ENCODE measurements at places on chromosomes 5 and 9.

DNA sequence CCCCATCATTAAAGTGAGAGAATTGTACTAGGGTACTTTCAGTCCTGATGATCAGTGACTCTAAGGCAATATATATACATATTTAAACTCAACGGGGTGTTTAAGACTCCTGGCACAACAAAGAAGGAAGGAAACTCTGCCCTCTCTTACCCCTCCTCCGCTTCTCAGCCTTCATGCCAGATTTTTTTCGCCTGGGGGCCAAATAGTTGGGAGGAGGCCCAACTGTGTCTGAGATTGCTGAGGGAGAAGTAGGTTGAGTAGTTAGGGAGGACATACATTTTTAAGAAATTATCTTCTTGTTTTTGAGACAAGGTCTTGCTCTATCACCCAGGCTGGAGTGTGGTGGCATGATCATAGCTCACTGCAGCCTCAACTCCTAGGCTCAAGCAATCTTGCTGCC lies 127.7 kb upstream of the SHB start:
- no peak for DNase-seq

DNA sequence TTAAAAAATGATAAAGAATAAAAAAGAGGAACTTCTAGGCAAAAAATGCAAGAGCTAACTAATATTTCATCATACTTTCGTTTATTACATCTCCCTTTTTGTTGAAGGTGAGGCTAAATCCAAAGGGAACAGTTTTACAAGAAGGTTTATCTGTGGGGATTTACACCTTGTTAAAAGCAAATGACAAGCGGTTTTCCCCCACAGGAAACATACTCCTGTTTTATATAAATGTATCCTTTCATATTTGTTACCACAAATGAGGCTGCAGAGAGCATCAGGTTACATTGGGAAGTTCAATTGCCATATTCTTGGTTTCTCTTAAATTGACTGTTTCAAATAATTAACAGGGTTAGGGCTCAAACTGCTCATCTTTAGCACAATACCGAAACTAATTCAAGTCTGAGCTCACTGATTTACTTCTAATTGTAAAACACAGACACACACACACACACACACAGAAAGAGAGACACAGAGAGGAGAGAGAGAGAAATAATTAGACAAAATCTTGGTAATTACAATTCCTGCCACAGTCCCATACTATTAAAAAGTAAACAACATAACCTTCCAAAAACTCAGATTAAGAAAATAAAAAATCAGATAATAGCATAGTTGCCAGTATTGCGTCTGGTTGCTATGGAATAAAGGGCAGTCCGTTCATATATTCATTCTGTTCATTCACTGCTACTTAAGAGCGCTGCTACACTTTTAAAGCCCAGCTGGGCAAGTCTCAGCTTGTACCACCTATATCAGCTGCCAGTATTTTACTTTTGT lies 17.1 kb downstream of the RFX3 start:
- DNase-seq, result no peak

DNA sequence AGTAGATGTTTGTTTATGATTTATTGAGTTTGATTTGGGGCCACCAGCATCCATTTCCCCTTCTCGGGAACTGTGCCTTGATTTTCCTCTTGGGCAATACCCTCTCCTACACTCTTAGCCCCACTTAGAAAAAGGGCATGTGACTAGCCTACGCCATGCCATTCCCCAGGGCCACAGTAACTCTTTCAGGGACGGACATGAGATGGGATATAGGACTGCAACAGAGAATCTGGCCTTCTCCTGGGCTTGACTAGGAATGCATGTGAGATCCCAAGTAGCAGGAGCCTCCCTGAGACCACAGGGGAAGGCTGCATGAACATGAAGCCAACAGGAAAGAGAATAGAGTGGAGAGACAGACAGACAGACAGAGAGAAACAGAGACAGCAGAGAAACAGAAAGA lies 30.7 kb upstream of the SPARC start:
- DNase-seq, result no peak

- DNase-seq, result no peak
Observed at GRCh38 chr5:152869971-152870370, 464.9 kb upstream of the NMUR2 start.

DNA sequence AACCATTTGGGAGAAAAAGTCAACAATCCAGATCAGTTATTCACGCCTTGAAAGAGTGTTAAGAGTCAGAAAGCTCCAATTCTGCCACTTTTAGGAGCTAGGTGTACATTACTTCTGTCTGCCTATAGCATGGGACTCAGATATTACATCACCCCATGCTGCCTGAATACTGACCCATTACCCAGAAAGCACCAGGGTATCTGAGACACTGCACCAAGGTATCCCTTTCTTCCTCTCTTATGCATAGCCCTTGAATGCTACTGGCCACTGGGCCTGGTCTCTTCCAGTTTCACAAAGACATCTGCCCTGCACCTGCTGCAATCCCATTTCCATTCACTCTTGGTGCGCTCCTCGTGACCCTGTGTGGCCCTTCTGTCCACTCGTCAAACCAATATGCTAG lies 2.6 kb downstream of the STRBP start:
- no peak for DNase-seq

DNA sequence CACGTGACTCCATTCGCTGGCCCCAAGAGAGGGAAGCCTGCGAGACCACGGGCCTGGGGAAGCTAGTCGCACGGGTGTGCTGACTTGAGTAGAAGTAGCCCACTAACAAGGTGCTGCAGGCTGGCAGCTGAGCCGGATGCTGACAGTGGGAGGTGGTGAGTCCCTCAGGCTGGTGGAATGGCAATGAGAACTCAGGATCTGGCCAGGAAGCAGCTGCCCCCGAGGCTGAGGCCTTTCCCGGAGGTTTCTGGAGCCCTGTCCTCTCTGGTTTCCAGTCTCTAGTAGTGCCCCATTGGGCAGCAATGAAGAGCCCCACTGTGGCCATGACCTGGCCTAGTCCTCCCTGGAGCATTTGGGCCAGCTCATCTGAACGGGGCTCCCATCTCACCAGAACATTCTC lies 366.7 kb upstream of the IRX4 start:
- no peak for DNase-seq

DNA sequence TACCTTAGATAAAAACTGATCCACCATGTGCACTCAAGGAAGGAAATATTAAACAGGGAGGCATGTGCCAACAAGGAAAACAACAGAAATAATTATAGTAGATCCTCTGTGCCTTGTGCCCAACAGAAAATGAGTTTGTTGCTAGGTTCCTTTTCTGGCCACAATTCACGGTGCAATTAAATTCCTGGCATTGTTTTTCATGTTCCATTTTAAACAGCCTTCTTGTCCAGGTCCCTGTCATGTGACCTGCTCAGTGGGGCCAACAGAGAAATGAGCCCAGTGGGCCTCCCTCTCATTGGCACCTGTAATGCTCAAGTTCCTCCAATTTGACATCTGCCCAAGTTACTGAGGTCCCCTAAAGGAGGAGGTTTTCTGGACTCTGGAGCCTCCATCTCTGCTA lies 56.5 kb downstream of the SPOCK1 start:
- no peak for DNase-seq

- peak; percentile 28 for DNase-seq
Observed at GRCh38 chr9:6955251-6955921, 197.6 kb downstream of the KDM4C start.

GRCh38 chr5:178284093-178284675 lies 51.6 kb upstream of the PHYKPL start:
- DNase-seq, result no peak

DNA sequence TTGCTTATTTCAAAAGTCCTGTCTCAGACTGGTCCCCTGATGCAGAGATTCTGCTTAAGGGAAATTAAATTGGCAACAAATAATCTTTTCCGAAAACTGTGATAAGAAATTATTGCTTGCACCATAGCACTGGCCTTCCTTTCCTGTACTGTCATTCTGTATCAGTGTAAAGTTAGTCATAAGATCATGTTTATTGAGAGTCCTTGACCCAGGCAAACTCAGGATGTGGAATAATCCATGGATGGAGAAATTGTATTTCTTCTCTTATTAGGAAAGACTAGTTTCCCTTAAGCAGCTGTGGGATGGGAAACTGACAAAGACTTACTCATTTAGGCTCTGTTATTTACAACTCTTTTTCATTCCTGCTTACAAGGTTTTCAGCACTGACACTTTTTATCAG lies 83.0 kb upstream of the RANBP6 start:
- DNase-seq, result peak; percentile 1

DNA sequence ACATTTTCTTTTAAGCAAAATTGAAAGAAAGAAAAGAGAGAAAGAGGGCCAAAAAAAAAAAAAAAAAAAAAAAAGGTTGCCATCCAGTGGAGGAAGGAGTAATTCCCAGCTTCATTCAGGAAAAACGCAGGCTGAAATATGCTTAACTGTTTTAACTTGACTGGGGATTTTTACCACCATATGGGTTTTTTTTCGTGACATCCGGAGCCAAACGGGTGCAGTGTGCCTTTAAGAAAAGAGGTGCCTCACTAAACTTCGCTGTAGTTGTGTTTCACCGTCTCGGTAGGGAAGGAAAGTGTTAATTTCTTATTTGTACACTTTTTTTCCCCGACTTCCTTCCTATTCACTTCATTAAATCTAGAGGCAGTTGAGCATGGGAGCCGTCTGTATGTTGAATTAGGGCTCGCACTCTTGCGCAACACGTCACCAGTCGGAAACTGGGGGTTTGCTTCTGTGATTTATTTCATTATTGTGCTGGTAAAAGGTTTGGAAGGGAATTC lies 143.0 kb downstream of the SMARCA2 start:
- peak; percentile 65 for DNase-seq

DNA sequence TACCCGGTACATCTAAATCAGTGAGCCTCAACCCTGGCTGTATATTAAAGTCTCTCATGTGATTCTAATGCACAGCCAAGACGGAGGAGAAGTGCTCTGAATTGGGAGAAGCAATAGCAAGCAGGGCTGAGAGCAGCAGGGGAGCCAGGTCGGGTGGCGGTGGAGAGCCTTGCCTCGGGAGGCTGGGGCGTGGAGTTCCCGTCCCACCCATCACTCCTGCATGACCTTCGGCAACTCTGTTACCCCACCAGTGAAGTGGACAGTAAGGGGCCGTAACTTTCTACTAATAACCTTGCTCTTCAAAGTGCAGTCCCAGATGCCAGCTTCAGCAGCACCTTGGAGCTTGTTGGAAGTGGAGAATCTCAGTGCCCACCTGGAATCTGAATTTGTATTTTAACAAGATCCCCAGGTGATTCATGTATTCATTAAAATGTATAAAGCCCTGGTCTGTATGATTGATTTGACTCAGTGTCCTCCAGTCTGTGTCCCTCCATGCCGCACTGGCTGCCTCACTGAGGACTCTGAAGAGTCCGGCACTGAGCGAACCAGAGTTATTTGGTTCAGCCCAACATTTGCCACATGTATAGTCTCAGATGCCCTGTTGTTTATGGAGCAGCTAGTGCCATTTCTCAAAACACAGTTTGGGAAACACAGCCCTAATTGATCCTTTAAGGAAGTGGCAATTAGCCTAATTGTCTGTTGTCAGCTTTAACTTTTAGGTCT lies 6.5 kb downstream of the ERGIC1 start:
- DNase-seq, result no peak

- DNase-seq, result peak; percentile 30
Observed at GRCh38 chr5:170861917-170862766, at the start of gene RANBP17. Gene RANBP17 (plus strand): TSS chr5:170862018.

DNA sequence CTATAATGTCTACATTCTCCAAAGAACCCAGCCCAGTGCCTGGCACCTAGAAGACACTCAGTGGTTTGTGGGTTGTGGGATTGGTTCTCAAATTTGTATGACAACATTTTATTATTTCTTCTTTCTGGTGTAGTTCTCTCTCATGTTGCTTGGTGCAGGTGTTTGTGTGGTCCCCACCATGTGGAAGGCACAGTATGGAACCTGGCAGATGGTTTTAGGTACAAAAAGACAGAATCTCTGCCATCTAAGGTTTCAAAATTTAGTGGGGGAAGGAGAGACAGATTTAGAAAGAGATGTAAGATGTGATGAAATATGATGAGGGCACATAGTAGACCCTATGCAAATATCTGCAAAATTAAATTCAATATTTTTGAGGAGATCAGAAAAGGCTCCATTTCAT lies 323.8 kb downstream of the CDK5RAP2 start:
- no peak for DNase-seq

- DNase-seq, result no peak
Observed at GRCh38 chr5:40479939-40480338, 199.8 kb upstream of the PTGER4 start.

GRCh38 chr5:115349001-115349817 lies 52.8 kb upstream of the CCDC112 start:
- peak; percentile 84 for DNase-seq

DNA sequence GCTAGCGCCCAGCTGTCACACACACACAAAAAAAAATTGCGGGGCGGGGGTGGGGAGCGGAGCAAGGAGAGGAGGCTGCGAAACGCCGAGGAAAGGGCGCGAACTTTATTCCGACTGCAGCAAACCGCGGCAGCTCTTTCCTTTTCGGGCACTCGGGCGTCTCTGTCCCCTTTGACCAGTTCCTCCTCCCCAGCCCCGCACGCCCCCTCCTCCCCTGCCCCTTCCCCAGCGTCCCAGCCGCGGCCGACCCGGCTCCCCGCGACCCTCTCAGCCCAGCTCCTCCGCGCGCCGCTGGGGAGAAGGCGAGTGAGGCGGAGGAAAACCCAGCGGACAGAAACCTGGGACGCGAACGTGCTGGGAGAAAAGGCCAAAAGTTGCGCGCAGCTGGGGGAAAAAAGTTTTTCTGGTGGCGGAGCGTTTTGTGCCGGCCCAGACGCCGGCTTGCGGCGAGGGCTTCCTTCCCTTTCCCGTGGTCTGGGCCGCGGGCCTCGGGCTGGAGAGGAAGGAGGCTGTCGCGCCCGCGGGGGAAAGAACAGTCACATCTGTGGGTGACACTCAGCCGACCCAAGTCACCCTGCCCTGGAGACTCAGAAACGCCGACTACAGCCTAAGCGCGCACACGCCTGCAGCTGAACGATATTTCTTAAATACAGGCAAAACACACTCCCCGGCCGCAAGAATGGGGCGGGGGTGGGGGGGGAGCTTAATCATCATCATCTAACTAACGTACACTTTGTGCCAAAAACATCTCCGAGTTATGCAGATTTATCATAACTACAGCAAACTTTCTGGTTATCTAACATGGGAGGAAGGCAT lies 1.1 kb upstream of the BNC2 start:
- peak; percentile 70 for DNase-seq

GRCh38 chr5:58898538-58898937 lies 315.7 kb downstream of the RAB3C start:
- DNase-seq, result no peak

DNA sequence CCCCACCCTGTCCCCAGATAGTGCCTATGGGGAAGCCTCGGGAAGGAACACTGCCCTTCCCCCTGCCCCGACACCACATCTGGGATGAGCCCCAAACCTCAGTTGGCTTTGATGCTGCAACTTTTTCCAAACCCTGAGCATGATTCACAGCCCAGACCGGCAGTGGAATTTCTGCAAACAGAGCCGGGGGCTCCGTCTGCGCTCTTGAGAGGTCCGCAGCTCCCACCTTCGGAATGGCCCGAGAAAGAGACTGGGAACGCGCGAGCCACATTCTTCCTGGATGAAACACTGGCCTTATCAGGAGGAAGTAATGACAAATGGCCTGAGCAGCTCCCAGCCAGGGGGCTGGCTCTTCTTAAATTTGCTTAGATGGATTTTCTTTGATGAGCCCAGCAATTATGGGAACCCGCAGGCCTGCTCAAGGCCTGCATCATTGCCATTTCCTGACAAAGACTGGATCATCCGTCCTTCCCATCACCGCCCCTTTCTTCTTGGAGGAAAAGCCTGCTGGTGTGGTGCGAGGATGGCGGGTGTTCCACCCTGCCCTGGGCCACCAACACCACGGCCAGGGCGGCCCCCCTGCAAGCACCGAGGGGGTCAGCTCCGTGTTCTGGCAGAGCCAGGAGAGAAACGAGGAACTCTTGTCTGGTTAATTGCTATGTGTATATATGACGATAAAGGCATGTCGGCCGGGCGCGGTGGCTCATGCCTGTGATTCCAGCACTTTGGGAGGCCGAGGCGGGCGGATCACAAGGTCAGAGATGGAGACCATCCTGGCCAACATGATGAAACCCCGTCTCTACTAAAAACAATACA lies 38.8 kb upstream of the COL5A1 start:
- DNase-seq, result peak; percentile 99
